ENCODE measurements at places on chromosomes 13 and 19.

DNA sequence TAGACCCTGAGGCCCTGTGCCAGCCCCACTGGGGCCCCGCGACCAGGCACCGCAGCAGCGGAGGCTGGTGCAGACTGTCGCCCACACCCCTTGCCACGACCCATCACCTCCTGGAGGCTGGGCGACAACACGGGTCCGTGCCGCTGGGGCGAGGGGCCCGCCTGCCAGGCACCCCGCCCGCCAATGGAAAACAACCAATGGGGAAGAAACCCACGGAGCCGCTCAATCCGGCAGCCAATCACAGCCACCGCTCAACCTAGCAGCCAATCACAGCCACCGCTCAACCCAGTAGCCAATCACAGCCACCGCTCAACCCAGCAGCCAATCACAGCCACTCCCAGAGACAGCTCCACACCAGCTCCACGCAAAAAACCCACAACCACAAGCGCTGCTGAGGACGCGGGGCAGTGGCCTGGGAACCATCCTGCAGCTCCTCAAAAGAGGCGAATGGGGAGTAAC, 29.7 kb downstream of the GPX4 start:
- DNase-seq = no peak

DNA sequence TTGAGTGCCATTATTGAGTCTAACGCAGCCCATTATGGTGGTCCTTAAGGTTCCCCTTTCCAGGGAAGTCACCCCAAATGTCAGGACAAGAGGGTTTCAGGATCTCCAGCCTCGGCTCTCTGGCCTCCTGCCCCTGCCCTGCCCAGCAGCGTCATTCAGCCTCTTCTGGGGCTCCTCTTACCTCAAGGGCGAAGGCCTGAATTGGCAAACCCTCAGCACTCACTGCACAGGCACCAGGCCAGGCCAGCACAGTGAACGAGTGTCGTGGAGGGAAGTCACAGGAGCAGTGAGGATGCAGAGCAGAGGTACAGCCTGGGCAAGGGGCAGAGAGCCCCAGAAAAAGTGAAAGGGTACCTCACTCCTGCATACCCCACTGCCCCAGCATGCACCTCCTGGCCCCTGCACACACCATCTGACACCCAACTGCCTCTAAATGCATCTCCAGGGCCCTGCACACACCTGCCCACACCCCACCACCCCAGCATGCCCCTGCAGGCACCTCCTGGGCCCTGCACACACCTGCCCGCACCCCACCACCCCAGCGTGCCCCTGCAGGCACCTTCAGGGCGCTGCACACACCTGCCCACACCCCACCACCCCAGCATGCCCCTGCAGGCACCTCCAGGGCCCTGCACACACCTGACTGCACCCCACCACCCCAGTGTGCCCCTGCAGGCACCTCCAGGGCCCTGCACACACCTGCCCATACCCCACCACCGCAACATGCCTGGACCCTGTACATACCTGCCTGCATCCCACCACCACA, 19.8 kb downstream of the SLC25A42 start:
- DNase-seq = no peak

GRCh38 chr19:43820098-43820883, 6.8 kb upstream of the ZNF283 start:
- DNase-seq = no peak

DNA sequence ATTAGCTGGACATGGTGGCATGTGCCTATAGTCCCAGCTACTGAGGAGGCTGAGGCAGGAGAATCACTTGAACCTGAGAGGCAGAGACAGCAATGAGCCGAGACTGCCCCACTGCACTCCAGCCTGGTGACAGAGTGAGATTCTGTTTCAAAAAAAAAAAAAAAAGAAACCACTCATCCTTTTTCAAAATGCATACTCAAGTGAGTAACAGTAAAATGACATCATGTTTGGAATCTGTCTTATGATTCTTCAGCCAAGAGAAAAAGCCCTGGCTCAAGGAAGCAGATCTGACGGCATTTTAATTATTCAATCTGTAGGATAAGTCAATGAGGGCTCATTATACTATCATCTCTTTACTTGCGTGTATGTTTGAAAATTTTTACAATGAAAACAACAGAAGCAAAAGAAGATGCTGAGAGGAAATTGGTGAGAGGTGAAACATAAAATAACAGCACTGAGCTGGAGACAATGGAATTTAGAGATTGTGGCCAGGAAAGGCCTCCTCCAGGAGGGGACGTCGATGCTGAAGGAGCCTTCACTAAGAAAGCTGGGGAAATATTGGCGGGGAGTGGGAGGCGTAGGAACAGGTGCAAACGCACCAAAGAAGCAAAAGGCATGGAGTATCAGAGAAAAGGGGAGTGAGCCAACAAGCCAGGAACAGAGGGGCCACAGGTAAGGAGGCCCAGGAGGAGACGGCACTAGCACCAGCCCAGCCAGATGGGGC, 12.9 kb upstream of the CCNE1 start:
- DNase-seq = no peak

DNA sequence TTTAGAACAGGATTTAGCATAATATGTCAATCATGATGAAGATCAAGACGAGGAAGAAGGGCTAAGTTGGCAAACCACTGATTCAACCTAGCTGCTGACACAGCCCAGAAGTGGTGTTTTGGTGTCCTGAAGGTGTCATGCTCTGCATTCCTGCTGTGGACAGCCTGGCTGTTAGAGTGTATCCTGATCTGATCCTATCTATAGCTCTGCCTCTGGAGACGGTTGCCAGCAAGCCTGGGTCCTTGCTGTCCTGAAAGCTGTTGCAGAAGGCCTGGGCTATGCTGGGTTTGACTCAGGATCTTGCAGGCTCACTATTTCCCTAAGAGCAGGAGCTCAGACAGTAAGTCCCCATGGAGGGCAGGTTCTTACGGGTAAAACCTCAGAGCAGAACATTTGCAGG, 416.4 kb downstream of the TSHZ3 start:
- no peak for DNase-seq

- no peak for DNase-seq
These were observed 149.0 kb upstream of the SERP2 start for GRCh38 chr13:44224450-44225149.

DNA sequence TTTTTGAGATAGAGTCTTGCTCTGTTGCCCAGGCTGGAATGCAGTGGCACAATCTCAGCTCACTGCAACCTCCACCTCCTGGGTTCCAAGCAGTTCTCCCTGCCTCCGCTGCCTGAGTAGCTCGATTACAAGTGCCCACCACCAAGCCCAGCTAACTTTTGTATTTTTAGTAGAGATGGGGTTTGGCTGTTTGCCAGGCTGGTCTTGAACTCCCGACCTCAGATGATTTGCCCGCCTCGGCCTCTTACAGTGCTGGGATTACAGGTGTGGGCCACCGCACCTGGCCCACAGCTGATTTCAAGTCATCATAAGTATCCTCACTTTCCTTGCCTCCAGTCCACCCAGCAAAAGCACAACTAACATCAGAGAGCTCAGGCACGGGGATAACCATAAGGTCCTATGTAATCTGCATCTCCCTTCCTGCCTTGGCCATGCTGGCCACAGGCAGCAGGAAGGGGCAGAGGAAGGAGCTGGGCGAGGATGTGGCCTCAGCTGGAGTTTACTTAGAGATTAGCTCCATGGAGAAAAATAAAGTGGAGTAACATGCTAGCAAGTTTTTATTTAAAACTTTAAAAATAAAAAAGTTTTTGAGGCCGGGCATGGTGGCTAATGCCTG, 22.9 kb upstream of the ADGRE1 start:
- no peak for DNase-seq

GRCh38 chr19:16285769-16286498, 38.7 kb upstream of the KLF2 start:
- DNase-seq = no peak

DNA sequence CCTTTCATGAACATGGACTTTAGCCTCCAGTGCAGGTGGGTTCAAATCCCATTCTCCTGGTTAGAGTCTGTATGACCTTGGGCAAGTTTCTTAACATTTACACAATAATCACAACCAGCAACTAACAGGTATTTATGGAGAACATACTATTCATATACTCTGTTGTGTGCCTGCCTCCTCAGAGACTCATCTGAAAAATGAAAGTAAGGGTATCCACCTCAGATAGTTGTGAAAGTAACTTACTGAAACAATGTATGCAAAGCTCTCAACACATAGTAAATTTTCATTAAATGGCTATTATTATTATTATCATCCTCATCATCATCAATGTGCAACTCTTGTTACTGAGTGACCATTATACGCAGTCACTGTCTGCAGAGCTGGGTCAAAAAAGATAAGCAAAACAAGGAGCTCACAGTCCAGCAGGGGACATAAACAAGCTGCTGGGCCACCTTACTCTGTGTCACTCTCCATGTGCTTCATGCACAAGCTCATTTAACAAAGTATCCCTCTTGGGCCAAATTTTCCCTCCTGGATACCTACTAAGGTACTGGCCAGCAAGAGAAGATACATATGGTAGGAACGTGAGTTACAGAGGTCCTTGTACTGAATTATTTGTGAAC, 70.9 kb upstream of the FNDC3A start:
- DNase-seq = no peak
